WERI-Rb-1 (cell line): ENCODE measurements at places on chromosomes 3 and 15.
A peak's percentile ranks its signal among the peaks of the same experiment; 100 is the strongest.

GRCh38 chr15:101578443-101578894 is 73.7 kb downstream of the TM2D3 start:
- DNase-seq, result peak; percentile 49

GRCh38 chr3:38618343-38618742 is 31.1 kb downstream of the SCN5A start:
- no peak for DNase-seq

DNA sequence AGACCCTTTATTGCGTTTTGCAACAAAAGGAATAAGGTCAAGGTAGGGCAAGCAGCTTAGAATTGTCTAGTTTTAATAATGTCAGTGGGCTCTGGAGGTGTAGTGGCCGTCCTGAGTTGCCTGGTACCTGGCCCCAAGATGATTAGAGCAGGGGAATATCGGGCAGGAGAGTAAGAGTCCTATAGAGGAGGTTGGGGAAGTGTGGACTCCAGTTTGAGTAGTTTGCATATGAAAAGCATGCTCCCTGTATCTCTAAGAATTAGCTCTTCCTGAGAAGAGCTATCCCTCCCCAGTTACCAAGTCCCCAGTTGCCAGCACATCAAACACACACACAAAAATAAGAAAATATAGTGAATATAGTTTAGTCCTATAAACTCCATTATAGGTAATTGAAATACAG is 49.2 kb upstream of the ST3GAL6 start:
- DNase-seq, result no peak

DNA sequence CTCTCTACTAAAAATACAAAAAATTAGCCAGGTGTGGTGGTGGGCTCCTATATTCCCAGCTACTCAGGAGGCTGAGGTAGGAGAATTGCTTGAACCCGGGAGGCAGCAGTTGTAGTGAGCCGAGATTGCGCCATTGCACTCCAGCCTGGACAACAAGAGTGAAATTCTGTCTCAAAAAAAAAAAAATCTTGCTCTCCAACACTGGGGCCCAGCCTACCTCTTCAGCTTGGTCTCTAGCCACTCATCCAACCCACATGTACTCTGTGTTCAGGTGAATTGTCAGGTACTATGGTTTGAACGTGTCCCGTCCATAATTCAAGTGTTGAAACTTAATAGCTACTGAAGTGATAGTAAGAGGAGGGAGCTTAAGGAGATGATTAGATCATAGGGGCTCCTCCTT is 22.4 kb upstream of the RAB7A start:
- DNase-seq, result no peak

GRCh38 chr3:4543110-4543509 is 50.0 kb downstream of the ITPR1 start:
- no peak for DNase-seq
